Breast epithelium (tissue), 4 donors: ENCODE measurements at places on chromosomes 7 and 10. TPM values are rescaled to one million over a fixed set of nuclear protein-coding genes. Genes with fewer than 3 reads are reported as not detected.

GRCh38 chr10:101668566-101668965 is 26.4 kb downstream of the FBXW4 start:
- no peaks in the 10 kb centered on the region for H3K27me3 ChIP-seq
- no peak overlapping the region for H3K27ac ChIP-seq
- no peak overlapping the region for H3K4me3 ChIP-seq
- no peaks in the 10 kb centered on the region for H3K4me1 ChIP-seq

- H3K4me1 ChIP-seq = no peaks in the 10 kb centered on the region
- no peak overlapping the region for H3K27ac ChIP-seq
- DNase-seq = no peak
Observed at GRCh38 chr7:112886208-112886607, 96.0 kb upstream of the TMEM168 start.

DNA sequence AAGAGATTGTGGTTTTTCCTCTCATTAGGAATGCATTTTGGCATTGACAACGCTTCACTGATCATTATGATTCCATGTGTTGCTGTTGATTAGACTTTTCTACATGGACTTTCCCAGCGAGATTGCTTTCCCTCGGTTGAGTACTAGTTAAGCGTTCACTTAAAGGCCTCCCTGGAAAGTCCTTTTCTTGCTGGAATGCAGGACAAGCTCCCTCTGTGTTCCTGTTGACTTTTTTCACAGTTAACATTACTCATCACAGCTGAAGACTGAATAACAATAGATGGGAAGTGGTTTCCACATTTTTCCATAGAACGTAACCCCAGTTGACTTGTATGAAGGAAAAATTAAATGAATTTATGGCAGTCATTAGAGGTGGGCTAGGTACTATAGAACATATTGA is 2.6 kb upstream of the CAV1 start:
- DNase-seq = no peak
- no peaks in the 10 kb centered on the region for H3K36me3 ChIP-seq
- H3K4me3 ChIP-seq = no peak overlapping the region
- no peaks in the 10 kb centered on the region for H3K27me3 ChIP-seq
- peak overlapping the region; percentile 77 for H3K27ac ChIP-seq

DNA sequence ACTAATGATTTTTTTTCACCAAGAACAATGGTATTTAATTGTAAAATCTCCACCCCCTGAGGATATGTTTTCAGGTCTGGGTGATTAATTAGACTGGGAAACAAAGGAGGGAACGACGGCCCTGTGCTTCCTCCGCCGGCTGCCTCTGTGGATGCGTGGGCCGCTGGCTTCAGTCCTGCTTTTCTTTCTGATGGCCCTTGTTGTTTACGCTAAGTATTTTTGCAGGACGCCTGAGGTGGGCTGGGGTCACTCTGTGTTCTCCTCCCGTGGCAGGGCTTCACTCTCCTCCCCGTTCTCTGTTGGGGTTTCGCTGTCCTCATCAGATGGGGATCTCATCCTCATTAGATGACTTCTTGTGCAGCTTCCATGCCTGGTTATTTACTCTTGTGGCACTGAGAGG is 5.2 kb upstream of the ACBD5 start:
- no peak overlapping the region for H3K27ac ChIP-seq
- DNase-seq = no peak
- H3K4me1 ChIP-seq = no peaks in the 10 kb centered on the region

PTPRZ1 gene
- 36.9 TPM for total RNA-seq

DNA sequence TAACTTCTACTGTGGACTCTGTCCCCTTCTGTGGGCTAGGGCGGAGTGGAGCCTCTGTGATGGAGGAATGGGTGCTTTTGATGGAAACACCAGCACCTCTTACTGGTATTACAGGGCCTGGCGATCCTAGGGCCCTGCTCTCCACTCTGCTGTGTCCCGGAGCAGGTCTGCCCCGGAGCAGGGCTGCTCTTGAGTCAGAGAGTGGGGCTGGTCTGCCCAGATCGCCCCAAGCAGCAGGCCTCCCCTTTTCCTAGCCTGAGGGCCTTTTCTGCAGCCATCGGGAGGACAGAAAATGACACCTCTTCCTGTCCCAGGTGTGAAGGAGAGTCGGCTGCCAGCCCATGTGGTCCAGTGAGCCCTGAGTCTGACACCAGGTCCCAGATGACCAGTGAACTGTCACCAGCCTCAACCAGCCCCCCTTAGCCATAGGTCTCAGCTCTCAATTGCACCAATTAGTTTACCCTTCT is 1.4 kb downstream of the ZNF282 start:
- H3K27ac ChIP-seq = peak overlapping the region; percentile 83
- peaks cover 9% of the 10 kb centered on the region for H3K36me3 ChIP-seq
- H3K4me3 ChIP-seq = peak overlapping the region; percentile 74
- H3K27me3 ChIP-seq = no peaks in the 10 kb centered on the region

GPER1 gene
- total RNA-seq = 2.6 TPM

GRCh38 chr10:69269761-69270160 is 8.5 kb upstream of the HK1 start:
- no peak for DNase-seq
- no peaks in the 10 kb centered on the region for H3K4me1 ChIP-seq
- no peaks in the 10 kb centered on the region for H3K36me3 ChIP-seq
- H3K27me3 ChIP-seq = no peaks in the 10 kb centered on the region
- no peak overlapping the region for H3K27ac ChIP-seq

DNA sequence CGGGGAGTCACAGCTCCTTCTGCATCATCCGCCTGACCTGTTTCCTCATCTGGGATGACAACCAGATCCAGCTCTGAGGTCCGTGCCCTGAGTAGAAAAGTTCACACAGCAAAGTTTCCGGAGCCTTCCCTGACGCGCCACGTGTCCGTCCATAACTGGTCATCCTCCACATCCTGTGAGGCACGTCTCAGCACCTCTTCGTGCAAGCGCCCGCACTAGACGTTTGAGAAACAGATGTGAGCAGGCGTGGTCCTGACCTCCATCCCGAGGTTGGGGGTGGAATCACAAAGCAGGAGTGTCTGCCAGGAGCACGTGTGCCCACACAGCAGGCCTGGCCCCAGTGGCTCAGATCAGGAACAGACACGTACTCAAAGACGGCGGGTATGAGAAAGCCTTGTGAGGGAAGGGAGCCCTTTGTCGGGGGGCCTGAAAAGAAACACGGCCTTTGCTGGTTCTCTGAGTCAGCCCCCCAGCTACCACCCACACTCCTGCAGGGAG is 520.8 kb downstream of the DNAJB6 start:
- DNase-seq = peak; percentile 33
- no peaks in the 10 kb centered on the region for H3K36me3 ChIP-seq
- H3K4me1 ChIP-seq = no peaks in the 10 kb centered on the region
- no peak overlapping the region for H3K4me3 ChIP-seq

- H3K4me3 ChIP-seq = no peak overlapping the region
- H3K27me3 ChIP-seq = no peaks in the 10 kb centered on the region
- DNase-seq = no peak
- no peaks in the 10 kb centered on the region for H3K4me1 ChIP-seq
- no peak overlapping the region for H3K27ac ChIP-seq
Observed at GRCh38 chr7:96637522-96637921, 72.1 kb downstream of the SEM1 start.

- H3K27me3 ChIP-seq = no peaks in the 10 kb centered on the region
- H3K27ac ChIP-seq = no peak overlapping the region
- H3K4me1 ChIP-seq = no peaks in the 10 kb centered on the region
- H3K4me3 ChIP-seq = no peak overlapping the region
Observed at GRCh38 chr7:86914551-86914950, 144.9 kb downstream of the ELAPOR2 start.

GRCh38 chr10:96541921-96542320 is 28.2 kb upstream of the TLL2 start:
- no peaks in the 10 kb centered on the region for H3K27me3 ChIP-seq
- DNase-seq = no peak
- no peak overlapping the region for H3K27ac ChIP-seq
- H3K36me3 ChIP-seq = peaks cover 5% of the 10 kb centered on the region
- H3K4me1 ChIP-seq = no peaks in the 10 kb centered on the region
